LHCN-M2 (cell line): ENCODE measurements at places on chromosomes 3 and 15. TPM values are rescaled to one million over a fixed set of nuclear protein-coding genes. Genes with fewer than 3 reads are reported as not detected.
A peak's percentile ranks its signal among the peaks of the same experiment; 100 is the strongest.

GRCh38 chr3:61520966-61521628 lies 40.3 kb upstream of the PTPRG start:
- DNase-seq: no peak

- DNase-seq: peak; percentile 82
These were observed 133.8 kb downstream of the GMNC start for GRCh38 chr3:190728574-190729246.

GRCh38 chr15:73455876-73456275 lies 12.9 kb downstream of the REC114 start:
- no peak for DNase-seq

DNA sequence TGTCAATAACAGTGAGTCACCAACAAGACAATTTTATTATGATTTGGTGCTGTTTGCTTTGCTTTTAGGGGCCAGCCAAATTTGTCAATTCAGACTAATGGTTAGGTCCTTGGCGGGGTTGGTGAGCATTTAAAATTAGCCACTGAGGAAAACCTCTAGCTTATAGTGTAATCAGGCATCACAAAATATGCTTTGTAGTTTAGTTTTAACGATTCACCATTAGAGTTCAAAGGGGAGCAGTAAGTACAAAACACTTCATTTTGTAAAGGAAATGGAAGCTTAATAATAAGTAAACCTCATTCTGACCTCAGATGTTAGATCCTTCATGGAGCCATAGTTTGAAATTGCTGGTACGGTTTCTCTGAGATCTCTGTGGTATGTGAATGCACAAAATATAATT lies 218.4 kb upstream of the GOLIM4 start:
- DNase-seq: no peak

DNA sequence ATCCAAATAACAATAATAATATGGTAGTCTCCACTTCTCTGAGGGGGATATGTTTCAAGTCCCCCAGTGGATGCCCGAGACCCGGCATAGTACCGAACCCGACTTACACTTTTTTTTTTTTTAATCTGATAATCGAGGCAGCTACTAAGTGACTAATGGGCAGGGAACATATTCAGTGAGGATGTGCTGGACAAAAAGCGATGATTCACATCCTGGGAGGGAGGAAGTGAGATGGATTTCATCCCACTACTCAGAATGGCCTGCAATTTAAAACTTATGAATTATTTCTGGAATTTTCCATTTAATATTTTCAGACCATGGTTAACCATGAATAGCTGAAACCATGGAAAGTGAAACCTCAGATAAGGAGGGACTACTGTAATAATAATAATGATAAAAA lies 49.5 kb upstream of the SELENOK start:
- DNase-seq: peak; percentile 71

DNA sequence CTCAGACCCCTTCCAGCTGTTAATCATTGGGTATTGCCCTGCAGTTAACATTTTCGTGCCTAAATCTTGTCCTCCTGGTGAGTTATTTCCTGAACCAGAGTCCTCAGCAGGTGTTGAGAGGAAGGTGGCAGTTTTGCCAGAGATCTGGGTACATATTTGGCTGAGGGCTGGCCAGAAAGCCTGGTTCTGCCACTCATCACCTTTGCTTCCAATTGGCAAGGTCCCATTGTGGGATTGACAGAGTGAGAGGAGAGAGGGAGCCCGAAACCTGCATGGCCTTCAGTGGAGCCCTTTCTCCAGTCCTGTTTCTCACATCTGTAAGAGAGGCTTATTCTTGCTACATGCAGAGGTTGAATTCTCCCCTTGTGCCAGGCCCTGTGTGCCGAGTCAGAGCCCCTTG lies 8.9 kb upstream of the TKT start:
- no peak for DNase-seq

DNA sequence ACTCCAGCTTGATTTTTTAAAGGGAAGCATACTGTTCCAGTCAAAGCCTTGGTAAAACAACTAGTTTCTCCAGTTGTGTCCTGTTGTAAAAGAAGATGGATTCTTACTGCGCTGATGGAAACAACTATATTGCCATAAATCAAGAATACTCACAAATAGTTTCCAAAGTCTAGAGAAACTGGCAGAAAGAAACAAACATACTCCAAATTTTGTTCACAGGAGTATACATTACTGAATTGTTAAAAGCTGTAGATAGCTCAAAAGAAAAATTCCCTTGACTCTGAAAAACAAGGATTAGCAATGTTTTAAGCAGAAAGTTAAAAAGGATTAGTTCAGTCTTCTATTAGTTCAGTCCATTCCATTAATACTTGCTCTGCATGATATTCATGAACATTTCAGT lies 27.6 kb downstream of the SORD start:
- DNase-seq: no peak

HIGD2B gene
- total RNA-seq: not detected in 2 replicates
